ENCODE measurements at places on chromosomes 1 and 21.
A peak's percentile ranks its signal among the peaks of the same experiment; 100 is the strongest.

DNA sequence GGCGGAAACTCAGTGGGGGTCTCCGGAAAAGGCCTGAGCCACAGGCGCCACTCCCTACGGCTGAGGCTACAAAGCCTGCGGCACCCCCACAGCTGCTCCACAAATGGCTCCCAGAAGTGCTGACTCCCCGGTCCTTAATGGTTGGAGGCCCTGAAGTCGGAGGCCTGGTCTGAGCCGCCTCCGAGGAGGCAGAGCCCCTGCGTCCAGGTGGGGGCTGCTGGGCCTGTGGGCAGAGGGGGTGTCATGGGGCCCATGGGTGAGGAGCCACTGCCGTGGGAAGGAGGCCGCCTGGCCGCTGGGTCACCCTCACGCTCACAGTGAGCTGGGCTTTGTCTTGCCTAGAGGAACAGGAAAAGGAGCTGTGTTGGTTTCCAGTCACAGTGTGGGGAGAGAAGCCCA, 12.4 kb upstream of the COL18A1 start:
- no peak for DNase-seq

DNA sequence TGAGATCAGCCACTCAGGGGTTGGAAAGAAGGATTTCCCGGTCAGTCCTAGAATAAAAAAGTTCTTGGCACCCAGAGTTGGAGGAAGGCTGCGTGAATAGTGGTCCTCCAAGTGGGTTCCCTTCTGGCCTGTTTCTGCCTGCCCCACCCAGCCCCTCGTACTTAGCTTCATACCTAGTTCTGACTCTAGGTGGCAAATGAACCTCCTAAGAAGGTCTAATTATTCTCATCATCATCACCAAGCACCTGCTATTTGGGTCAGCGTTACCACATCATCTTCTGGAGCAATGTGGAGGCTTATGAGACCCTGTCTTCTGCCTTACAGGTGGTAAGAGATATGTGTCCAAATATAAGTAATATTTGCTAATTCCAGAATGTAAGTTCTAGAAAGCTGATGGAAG, 35.9 kb upstream of the NFASC start:
- no peak for DNase-seq

DNA sequence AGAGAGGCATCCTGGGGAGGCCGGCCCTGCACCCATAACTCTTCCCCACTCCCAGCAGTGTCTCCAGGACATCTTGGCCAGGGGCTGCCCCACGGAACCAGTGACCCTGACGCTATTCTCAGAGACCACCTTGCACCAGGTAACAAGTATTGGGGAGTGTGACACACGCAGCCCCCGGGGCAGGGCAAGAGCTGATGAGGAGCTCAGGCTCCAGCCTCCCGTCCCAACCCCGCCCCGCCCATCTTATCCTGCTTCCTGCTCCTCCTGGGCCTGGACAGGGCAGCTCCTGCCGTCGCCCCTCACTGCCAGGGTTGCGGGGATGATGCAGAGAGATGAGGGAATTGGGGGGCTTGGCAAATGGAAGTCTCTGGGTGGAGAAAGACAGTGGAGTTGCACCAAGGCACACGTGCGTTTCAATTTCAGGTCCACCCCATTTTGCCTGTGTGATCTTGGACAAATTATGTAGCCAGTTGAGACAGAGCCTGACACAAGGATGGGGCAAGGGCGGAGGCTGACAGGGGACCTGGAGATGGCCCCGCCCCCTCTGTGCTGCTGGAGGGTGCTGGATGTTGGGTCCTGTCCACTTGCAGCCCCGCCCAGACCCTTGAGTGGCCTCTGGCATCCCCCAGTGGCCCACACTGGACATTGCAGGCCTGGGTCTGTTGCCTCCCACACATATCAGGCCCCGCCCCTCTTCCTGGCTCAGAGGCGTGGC, 10.7 kb downstream of the CLCNKA start:
- DNase-seq: peak; percentile 85

DNA sequence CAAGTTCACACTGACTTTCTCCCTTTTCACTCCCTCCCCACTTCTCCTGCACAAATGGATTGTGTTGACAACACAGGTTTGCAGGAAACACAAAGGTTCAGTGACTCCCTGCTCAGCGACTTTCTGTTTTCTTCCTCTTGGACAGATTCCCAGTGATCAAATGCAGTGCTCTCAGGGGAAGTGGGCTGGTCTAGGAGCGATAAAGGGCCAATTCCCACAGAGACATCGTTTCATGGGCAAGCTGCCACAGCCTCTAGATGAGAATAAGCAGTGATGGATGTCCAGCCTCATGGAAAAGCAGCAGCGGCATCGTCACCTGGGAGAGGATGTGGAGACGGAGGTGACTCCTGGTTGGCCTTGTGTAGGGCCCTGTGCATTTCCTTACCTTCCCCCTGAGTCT, 30.6 kb downstream of the FYB2 start:
- DNase-seq: peak; percentile 9

GRCh38 chr1:119631086-119631432, 17.0 kb downstream of the ZNF697 start:
- no peak for DNase-seq

DNA sequence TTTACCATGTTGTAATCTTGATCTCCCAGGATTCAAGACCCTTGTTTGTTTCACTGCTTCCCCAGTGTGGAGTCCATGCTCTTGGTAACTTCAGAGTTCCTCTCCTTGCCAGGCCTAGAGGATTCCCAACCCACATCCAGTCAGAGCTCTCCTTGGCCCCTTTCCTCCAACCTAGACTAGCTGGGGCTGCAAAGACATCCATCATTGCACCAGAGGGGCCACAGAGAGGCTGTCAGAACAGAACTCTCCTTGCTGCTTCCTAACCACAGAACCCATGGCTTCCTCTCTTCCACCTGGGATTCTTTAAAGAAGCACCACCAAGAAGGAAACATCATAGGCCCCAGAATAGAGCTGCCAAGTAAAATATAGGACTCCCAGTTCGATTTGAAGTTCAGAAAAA, 81.0 kb downstream of the HMGB4 start:
- DNase-seq: no peak

DNA sequence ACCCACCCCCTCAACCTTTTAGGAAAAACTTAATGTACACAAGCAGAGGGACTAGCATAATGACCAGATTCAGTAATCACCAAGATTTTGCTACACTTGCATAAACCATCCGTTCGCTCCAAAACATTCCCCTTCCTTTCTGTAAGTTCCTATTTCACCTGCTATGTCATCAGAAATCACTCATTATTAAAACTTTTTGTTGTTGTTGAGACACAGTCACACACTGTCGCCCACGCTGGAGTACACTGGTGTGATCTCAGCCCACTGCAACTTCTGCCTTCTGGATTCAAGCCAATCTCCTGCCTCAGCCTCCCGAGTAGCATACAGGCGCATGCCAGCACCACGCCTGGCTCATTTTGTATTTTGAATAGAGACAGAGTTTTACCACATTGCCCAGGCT, 3.4 kb downstream of the MRPL20 start:
- no peak for DNase-seq

GRCh38 chr1:84277343-84278059, 24.0 kb upstream of the SAMD13 start:
- DNase-seq: no peak

DNA sequence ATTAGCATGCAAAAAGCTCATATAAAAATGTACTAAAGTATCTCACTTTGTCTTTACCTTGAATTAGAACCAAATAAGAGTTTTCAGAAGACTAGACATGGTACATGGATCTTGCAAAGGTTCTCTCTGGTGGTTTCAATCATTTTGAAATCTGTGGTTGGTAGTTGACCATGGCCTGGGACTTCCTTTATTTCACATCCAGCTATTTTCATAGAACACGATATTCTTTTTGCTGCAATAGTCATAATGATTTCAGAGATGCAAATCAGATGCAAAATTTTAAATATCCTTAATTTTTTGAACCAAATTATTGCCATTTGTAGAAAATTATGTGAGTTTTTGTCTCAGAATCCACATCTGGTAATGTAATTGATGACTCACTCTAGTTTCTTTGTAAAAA, 375.1 kb upstream of the ZP4 start:
- no peak for DNase-seq

DNA sequence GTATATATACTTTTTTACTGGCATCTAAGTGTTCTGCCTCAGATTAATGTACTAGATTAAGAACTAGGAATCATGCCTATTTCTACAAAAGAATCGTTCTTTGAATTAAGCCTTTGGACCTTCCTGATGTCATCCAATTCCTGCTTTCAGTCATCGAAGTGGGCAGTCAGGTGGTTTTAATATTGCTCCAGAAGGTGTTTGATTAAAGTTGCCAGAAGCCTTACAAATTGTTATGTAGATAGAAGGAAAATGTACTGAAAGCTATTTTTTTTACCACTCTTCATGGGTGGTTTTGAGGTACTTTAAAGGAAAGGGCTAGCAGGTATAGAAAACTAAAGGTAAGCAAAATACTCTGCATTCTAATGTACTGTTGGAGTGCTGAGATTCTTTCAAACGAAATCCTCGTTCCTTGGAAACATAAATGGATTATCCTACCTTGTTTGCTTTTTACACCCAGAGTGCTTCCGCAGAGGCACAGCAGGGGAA, 716 bp downstream of the CTBS start:
- no peak for DNase-seq

DNA sequence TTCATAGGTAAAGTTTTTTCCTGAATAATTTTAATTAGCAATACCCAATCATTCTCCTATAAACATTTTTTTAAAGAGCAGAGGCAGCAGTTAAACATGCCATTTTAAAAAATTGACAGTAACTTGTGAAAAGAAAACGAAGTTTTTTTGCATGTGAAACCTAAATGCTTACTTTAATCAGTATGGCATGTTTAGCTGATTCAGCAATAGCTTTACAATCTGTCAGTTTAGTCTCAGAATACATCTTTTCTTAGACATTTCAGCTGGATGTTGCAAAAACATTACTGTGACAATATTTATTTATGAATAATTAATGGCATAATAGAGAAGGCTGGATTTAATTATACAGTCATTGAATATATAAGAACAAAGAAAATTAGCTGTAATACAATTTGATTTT, 1132.4 kb upstream of the ADGRL2 start:
- no peak for DNase-seq

DNA sequence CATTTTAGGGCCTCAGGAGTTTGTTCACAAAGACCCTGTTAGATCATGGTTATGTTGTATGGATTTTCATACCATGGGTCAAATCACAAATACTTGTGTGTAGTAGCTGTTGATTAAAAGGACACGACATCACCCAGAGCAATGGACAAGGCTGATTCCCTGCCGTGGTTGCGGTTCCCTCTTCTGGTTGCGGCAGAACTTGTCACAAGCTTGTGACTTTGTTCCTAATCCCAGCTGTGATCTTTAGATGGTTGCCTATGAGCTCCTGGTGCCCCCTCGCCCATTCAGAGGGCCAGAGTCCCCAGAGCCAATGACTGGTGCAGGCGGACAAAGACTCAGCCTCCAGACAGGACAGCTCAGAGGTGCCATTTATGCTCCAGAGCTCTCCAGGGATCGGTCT, 11.8 kb upstream of the SDHB start:
- DNase-seq: no peak

GRCh38 chr21:41428311-41428710, 2.3 kb downstream of the MX1 start:
- no peak for DNase-seq

DNA sequence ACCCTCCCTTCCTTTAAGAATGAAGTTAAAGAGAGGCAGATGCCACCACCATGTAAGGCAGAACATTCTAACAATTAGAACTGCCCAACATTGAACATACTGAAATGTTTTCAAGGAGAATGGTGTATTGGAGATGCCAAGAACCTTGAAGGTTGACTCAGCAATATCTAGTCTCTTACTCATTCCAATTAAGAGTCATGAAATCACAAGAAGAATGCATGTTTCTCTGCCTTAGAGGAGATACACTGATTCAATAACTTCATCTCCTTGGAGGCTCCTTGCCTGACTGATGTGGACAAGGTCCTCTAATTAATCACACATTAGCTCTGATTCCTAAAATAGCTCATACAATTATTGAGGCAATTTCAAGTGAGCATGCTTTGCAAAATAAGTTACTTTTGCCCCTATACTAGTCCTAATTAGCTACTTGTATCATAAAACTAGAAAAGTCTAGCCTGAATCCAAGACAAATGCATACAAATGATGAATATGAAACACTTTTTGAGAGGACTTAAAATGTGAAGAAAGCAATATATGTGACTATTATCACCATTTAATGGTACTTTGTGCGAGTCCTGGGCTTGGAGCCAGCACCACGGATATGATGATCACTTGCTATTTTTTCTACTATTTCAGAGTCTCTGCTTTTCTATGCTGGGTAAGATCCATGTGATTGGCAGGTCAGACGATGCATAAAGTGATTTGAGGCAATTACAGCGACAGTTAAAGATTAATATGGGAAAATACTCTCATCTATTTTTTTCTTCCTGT, 114.5 kb downstream of the DSCAM start:
- peak; percentile 71 for DNase-seq

DNA sequence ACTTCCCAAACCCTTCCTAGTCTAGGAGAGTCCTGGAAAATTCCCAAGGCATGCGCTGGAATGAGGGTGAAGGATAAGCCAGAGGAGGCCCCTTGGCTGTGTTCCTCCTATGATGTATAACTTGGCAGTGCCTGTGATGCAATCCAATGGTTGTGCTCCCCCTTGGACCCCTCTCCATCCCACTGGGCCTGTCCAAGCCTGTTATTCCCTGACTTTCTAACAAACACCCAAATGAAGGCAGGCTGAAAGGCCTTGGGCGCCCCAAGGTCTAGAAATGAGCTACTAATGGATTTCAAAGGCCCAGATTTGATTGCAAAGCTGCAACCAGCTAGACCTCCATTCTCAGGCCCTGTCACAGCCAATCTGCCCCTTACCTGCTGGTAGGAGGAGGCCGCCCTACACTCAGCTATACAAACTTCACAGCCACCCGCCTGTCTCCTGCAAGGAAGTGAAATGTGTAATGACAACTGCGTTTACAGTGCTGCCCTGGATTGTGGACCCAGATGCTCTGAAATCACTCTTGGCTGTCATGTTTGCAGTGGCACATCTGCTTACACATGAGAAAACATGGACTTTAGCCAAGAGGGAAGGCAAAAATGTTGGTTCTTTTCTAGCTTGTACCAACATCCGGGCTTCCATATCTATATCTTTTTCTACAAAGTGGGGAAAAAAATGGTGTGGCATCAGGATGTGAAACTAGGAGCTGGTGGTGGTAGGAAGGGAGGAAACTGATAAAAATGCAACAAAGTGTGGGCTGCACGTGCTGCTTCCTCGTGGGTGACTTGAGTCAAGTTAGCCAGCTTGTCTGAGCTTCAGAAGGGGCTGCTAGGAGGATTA, 130.4 kb downstream of the TRABD2B start:
- DNase-seq: no peak

GRCh38 chr21:14942801-14943490, 121.9 kb downstream of the NRIP1 start:
- peak; percentile 22 for DNase-seq

GRCh38 chr1:204331847-204332487, 27.8 kb downstream of the PLEKHA6 start:
- DNase-seq: no peak

DNA sequence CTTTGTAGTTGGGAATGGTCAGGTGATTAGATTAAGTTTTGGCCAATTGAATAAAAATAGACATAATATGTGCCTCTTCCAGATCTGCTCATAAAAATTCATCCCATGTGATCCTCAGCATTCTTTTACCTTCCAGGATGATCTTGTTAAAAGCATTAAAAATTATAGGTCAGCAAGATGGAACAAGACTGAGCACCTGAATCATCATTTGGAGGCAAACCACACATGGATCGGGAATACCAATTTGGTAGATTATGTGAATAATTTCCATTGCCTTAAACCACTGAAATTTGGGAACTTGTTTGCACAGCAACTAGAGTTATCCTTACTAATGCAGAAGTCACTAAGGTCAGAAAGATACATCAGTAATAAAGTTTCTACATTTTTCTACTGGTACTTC, 681.4 kb upstream of the ADGRL2 start:
- DNase-seq: no peak
